ENCODE measurements at places on chromosomes 4 and X.

- DNase-seq, result no peak
These were observed 133.3 kb upstream of the PJA1 start for GRCh38 chrX:69298466-69299140.

DNA sequence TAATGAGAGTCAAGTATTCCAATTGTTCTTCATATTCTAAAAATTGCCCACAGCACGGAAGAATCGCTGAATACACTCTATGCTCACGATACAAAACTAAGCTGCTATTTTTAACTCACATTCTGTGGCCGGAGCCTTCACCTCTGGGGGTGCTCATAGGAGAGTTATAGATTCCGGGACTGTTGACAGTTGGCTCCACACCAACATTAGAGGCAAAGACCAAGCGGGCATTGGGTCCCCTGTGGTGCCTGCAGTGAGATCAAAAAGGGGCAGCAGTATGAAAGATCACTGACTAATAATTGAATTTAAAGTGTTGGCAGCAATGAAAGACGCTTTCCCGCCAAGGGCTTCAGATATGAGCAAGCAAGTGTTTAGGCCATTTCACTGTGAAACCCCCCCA, 146.0 kb downstream of the TMEM144 start:
- DNase-seq, result no peak

DNA sequence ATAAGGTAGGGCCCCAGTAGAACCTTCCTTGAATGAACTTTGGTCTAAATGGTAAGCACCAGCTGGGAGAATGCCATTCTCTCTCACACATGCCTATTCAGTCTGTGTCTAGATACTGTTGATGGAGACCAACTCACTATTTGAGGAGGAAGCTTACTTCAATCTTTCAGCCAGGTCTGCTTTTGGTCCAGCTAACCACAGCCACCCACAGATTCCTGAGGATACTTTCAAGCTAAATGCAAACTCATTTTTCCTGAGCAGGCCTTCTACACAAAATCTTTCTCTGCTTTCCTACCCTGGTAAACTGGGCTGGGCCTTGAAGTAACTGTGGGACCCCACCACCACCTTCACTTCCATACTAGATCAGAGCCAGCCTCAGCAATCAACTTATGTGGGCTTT, 76.9 kb upstream of the KLF3 start:
- no peak for DNase-seq

DNA sequence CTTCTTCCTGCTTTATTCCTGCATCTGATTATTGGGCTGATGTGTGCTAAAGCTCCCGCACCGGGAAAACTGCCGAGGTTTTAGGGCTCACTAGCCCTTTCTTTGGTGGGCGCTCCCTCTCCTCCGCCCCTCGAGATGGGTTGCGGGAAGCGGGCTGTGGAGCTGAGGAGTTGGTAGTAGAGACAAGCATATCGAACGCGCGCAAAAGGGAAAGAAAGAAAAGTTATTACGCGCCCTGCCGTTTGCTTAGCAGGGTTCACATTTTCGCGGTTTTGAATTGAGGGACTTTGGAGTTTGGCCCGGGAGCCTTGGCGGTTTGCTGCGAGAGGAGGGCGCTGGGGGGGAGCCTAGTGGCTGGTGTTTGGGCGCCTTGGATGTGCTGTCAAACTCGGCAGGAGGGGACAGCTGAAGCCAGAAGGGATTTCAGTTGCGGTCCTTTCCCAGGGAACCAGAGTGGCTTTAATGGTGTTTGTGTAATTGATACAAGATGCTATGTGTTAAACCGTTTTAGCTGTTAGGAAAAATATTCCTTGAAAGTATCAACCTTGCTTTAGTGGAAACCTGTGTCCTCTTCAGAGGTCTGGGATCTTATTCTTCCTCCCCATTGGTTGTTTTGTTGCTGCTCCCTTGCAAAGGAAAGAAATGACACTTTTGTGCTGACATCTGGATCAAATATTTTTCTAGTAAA, 1.1 kb downstream of the GAB1 start:
- DNase-seq, result no peak

DNA sequence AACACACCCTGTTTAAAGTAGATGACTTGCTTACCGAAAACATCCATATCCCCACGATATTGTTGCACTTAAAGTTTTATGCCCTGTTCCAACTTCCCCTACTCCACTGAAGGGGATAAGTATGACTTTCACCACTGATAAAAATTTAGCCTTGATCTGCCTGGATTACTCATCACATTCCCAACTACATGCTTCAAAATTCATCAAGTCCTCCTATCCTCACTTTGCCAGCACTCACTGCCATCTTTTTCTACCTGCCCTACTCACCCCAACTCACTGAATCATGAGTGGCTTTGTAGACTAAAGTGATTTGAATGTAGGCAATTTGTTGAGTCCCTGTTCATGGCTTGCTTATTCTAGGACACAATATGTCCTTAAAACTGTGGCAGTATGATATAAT, 12.2 kb upstream of the GPRIN3 start:
- no peak for DNase-seq
